ENCODE measurements at places on chromosomes 6 and 20. TPM values are rescaled to one million over a fixed set of nuclear protein-coding genes. Genes with fewer than 3 reads are reported as not detected.

Gene CENPW
- total RNA-seq, result 23.3 TPM

Gene HLA-DOA
- not detected for total RNA-seq

Gene PTCRA
- not detected for total RNA-seq

Gene SLC32A1
- total RNA-seq, result not detected

Gene HDAC2
- 109 TPM for total RNA-seq

Gene IRAK1BP1
- total RNA-seq, result 2.1 TPM

Gene SMLR1
- total RNA-seq, result 1.1 TPM

Gene ZNF831
- not detected for total RNA-seq

- no peak for DNase-seq
Observed at GRCh38 chr20:62646851-62647520, 4.7 kb downstream of the SLCO4A1 start.

DNA sequence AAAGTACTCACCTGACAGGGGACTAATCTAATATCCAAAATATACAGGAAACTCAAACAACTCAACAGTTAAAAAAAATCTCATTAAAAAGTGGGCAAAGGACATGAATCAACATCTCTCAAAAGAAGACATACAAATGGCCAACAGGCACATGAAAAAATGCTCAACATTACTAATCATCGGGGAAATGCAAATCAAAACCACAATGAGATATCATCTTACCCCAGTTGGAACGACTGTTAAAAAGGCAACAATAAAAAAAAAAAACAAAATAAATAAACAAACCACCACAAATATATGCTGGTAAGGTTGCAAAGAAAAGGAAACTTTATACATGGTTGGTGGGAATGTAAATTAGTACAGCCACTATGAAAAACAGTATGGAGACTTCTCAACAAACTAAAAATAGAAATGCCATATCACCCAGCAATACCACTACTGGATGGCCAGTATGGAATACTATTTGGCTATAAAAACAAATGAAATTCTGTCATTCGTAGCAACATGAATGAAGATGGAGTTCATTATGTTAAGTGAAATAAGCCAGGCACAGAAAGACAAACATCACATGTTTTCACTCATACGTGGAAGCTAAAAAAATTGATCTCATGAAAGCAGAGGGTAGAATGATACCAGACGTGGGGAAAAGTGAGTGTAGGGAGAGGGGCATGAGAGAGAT, 6.6 kb downstream of the SIRPB2 start:
- peak; percentile 52 for DNase-seq

DNA sequence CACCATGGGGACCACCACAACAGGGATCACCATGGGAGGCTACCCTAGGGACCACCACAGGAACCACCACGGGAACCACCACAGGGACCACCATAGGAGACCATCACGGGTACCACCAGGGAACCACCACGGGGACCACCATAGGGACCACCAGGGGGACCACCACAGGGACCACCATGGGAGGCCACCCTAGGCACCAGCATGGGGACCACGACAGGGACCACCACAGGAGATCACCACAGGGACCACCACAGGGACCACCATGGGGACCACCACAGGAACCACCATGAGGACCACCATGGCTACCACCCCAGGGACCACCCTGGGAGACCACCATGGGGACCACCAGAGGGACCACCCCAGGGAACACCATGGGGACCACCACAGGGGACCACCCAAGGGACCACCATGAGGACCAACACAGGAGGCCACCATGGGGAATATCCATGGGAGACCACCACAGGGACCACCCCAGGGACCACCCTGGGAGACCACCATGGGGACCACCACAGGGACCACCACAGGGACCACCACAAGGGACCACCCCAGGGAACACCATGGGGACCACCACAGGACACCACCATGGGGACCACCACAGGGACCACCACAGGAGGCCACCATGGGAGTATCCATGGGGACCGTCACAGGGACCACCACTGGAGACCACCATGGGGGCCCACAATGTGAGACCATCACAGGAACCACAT, 67.6 kb upstream of the MPC1 start:
- DNase-seq, result no peak

GRCh38 chr6:155085582-155086257, 90.6 kb downstream of the TIAM2 start:
- peak; percentile 95 for DNase-seq

GRCh38 chr6:135344526-135344925, 153.0 kb downstream of the AHI1 start:
- DNase-seq, result no peak

GRCh38 chr20:57701090-57701489, 8.7 kb downstream of the PMEPA1 start:
- DNase-seq, result no peak

- DNase-seq, result no peak
Observed at GRCh38 chr6:12415980-12416598, 125.9 kb downstream of the EDN1 start.

DNA sequence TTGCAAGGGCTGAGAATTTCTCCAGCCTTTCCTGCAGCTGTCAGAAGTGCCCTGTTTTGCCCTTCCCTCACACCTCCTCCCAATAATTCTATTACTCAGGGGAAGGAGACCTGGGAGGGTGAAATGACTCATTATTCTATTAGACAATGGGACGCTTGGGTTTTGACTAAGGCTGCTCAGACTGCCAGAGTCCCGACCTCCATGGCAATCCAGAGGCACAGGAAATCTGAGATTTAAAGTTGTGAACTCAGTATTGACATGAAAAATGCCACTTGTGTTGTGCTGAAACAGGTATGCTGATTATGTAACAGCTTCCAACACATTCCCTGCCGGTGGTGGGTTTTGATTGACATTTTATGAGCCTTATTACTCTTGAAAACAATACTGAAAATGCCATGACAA, 625.9 kb upstream of the FLRT3 start:
- peak; percentile 48 for DNase-seq

GRCh38 chr6:151349651-151350270, 41.6 kb downstream of the ZBTB2 start:
- DNase-seq, result no peak

GRCh38 chr20:40843251-40843650, 154.2 kb upstream of the MAFB start:
- DNase-seq, result no peak

GRCh38 chr6:141033101-141033500, 1099.6 kb upstream of the GJE1 start:
- DNase-seq, result no peak

- no peak for DNase-seq
Observed at GRCh38 chr6:68756454-68757375, 121.6 kb downstream of the ADGRB3 start.

GRCh38 chr20:42164121-42164890, 546.1 kb upstream of the CHD6 start:
- DNase-seq, result no peak

- no peak for DNase-seq
Observed at GRCh38 chr6:17197607-17198006, 83.6 kb upstream of the RBM24 start.

DNA sequence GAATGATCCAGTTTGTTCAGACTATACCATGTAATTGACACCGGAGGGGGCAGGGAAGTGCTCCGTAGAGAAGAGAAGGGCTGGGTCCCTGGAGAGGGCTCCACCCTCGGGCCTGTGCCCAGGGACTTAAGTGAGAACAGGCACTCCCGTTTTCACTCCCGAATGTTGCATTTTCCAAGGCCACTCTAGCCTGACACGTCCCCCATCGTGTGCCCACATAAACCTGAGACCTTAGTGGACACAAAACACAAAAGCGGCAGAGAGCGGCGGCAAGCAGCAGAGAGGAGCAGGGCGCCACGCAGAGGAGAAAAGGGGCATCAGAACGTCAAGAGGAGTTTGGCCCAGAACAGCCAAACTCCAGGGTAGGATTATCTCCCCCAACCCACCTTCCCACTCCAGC, 1405.1 kb downstream of the GRIK2 start:
- no peak for DNase-seq

DNA sequence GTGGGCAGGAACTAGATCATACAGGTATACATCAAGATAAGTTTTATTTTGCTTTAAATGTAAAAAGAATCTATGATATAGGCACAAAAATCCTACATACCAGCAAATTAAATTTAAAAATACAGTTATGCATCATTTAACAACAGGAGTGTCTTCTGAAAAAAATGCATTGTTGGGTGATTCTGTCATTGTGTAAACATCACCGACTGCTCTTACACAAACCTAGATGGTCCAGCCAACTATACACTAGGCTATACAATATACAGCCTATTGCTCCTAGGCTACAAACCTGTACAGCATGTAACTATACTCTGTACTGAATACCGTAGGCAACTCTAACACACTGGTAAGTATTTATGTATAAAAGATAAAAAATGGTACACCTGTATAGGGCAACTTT, 139.4 kb downstream of the RNGTT start:
- DNase-seq, result peak; percentile 57

DNA sequence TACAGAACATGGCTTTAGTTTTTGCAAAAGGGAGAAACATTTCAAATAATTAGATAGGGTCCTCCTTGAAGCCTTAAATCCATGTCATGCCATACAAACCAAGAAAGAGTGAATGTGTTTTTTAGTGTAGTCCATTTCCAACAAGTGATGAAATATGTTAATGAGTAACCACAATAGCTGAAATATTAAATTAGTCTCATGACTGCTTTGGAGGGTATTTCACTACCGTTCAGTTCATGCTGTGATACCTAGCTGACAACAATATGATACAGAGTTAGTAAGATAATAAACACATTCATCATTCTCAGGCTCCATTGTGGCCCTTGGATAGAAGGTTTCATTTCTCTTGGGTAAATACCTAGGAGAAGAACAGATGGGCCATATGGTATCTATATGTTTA, 5.8 kb upstream of the ID4 start:
- peak; percentile 51 for DNase-seq

- DNase-seq, result no peak
Observed at GRCh38 chr20:50003253-50003656, 20.5 kb downstream of the SNAI1 start.

GRCh38 chr6:126140015-126140414, 153.7 kb downstream of the TRMT11 start:
- DNase-seq, result no peak

Measured in Caki2 (cell line).